ENCODE measurements at places on chromosomes 16 and 17.

- DNase-seq, result no peak
These were observed 9.5 kb downstream of the ADGRG1 start for GRCh38 chr16:57637965-57638364.

DNA sequence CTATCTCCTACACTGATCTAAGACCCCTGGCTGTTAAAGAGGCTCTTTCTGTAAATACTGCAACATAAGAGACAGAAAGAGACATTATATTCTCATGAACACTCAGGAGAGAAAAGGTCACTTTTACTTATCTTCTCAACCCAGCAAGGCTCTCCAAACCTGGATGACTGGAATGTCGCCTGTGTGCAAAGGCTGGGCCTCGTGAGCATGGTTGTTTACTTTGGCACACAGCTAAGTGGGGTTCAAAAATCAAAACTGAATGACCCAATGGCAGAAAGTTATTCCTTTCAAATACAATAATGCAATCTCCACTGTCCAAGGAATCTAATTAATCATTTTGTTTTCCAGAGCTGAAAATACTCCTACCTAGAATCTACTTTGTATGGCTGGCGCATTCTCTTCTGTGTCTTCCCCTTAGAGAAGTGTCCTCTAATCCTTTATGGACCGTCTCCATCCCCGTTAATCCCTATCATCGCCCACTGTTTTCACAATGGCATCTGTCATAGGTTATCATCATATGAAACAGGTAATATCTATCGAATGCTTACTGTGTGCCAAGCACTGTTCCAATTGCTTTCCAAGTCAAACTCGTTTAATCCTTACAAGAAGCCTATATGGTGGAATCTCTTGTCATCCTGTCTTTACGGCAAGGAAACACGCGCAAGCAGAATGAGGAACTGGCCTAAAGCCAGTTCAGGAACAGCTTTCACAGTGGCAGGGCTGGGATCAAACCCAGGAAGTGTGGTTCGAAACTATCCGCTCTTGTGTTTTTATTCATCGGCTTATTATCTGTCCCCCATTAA lies 1.3 kb downstream of the SLX4 start:
- no peak for DNase-seq

- no peak for DNase-seq
These were observed 301.7 kb upstream of the PMFBP1 start for GRCh38 chr16:72473631-72474030.

- no peak for DNase-seq
These were observed 6.7 kb upstream of the PHKG2 start for GRCh38 chr16:30741461-30741914.

GRCh38 chr17:65564793-65565192 lies 3.3 kb upstream of the AXIN2 start:
- no peak for DNase-seq

GRCh38 chr17:48632579-48633265 lies 6.6 kb upstream of the HOXB9 start:
- DNase-seq, result no peak

DNA sequence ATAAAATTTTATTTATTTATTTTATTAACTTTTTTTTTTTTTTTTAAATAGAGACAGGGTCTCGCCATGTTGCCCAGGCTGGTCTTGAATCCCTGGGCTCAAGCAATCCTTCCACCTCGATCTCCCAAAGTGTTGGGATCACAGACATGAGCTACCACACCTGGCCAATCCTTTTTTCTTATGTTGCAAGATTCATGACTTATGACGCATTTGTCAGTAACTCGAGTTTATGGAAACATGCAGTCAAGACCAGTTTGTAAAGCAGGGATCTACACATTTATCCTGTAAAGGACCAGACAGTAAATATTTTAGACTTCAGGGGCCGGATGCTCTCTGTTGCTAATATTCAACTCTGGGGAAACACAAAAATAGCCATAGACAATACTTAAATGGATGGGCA lies 9.4 kb upstream of the MAP2K6 start:
- DNase-seq, result no peak

DNA sequence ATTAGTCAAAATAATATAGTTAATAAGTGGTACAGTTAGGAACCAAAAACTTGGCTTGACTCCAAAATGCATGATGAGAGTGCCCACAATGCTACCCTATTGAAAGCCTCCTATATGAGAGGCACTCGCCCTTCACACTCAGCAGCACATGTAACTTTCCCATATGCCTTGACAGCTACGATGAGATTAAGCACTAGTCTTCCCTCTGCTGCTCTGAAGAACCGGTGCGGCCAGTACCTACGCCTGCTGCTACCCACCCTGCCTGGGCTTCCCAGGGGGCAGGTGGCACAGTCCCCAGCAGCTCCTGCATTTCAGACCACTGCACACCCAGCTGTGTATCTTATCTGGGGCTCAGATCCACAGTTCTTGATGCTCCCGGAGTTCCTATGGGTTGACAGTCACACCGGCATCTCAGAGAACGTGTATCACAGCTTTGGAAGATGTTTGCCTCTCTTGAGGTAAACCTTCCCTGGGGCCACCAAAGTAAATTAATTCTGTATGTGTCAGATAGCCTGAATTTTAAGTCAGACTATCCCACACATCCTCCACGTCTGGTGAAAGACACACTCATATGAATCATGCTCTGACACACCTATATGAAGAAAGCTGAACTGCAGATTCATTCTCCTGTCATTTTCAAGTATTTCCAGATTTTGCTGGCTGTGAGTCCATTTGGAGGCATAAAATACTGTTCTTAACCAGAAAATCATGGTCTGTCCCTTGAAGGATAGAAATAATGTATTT lies 77.8 kb downstream of the MYH10 start:
- no peak for DNase-seq

GRCh38 chr17:33972763-33973162 lies 282.3 kb upstream of the CCL2 start:
- no peak for DNase-seq

- no peak for DNase-seq
These were observed 69.6 kb downstream of the RNF213 start for GRCh38 chr17:80330276-80330675.

DNA sequence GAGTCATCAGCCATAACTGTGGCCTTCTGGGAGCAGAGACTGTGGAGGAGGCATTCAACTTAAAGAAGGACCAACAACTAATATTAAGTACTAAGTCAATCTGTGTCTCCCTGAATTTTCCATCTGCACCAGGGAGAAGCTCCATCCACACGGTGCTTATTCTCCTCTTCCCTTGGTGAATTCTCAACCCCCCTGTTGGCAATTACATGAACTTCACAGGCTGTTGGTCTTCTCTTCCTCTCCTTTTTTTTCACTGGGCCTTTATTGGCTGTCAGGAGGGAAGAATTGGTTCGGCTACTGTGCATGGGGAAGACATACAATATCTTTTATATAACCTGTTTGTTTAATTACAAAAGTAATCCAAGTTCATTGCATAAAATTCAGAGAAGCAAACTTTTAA lies 152.8 kb upstream of the IRX6 start:
- no peak for DNase-seq

DNA sequence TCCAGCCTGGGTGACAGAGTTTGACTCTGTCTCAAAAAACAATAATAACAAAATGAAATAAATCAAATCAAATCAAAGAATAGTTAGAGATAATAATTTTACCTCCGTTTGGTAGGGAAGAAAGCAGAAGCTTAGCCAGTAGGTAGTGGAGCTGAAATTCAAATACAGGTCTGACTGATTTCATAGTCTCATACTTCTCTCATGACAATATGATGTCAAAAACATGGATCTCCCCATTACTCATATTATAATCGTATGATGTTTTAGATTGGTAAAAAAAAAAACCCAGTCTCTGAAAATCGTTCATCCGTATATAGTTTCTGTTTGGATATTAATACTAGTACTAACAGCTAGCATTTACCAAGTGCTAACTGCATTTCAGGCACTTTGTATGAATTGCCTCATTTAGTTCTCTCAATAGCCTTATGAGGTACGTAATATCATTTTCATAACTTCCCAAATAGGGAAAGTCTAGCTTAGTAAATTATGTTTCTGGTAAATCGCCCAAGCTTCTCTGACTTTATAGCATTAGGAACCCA lies 48.7 kb downstream of the CDH8 start:
- no peak for DNase-seq

GRCh38 chr17:45393411-45393810 lies 39.3 kb downstream of the ARHGAP27 start:
- no peak for DNase-seq

DNA sequence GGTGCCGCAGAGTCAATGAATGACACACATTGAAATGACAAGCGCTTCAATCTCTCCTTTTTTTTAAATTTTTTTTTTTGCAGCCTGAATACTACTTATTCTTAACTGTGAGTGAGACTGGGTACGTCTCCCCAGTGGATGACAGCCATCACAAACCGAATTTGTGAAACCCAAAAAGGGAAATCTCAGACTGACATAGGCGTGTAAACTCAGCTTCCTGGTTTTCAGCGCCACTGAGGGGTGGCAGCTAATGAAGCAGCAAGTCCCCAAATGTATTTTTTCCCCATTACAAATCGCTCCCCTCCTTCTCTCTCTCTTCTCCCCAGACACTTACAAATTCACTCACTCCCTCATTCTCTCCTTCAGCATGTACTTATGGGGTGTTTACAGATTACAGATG lies 196.0 kb downstream of the MAF start:
- DNase-seq, result no peak

DNA sequence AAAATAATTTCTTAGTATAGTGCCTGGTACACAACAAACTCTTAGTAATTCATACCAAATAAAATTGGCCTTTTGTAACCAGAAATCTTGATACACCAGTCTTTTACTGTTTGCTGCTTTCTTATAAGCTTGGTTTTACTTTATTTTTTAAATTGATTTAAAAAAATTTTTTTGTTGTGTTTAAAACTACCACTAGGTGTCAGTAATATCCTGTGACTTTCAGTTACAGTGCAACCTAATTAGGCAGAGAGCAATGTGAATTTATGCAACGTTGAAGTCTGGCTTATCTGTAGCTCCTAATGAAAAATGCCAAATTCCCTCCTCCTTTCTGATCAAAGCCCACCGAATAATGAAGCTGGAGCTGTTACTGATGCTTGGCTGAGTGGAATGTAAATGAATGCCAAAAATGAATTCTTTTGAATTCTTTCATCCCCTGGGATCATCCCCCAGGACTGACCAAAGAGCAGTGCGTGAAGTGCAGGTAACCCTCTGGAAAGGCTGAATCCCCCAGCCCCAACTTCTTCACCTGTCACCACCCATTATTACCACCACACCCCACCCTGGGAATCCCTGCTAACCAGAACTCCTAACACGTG lies 3.8 kb downstream of the ERCC4 start:
- no peak for DNase-seq

DNA sequence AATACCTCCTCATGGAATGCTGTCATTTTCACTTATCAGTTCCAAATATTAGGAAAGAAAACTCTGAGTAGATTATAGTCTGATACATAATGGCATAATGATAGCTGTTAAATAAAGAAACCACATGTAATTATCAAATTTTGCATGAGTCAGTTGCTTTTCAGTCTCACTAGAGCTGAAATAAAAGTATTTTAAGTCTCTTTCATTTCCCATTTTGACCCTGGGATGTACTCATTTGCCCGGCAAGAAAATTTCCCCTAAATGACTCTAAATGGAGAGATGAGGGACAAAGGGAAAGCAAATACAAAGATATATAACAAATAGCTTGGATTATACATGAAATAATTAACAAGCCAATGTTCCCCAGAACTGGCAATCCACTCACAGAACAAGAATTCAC lies 47.9 kb upstream of the CPHXL start:
- DNase-seq, result no peak

Measured in stimulated activated CD8-positive, alpha-beta memory T cell treated with anti-CD3 and anti-CD28 coated beads, Interleukin-4, amount 100 ng/mL, for 48 hours (primary cell).